HT1080 (cell line): ENCODE measurements at places on chromosomes 6 and 20. TPM values are rescaled to one million over a fixed set of nuclear protein-coding genes. Genes with fewer than 3 reads are reported as not detected.

DNA sequence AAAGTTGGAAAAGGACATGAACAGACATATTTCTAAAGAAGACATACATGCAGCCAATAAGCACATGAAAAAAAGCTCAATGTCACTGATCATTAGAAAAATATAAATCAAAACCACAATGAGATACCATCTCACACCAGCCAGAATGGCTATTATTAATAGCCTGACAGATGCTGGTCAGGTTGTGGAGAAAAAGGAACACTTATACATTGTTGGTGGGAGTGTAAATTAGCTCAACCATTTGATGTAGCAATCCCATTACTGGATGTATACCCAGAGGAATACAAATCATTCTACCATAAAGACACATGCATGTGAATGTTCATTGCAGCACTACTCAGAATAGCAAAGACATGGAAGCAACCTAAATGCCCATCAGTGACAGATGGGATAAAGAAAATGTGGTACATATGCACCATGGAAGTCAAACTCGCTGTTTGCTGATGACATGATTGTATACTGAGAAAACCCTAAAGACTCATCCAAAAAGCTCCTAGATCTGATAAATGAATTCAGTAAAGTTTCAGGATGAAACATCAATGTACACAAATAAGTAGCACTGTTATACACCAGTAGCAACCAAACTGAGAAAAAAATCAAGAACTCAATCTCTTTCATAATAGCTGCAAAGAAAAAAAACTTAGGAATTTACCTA, 196.8 kb downstream of the ADGB start:
- DNase-seq: no peak

DNA sequence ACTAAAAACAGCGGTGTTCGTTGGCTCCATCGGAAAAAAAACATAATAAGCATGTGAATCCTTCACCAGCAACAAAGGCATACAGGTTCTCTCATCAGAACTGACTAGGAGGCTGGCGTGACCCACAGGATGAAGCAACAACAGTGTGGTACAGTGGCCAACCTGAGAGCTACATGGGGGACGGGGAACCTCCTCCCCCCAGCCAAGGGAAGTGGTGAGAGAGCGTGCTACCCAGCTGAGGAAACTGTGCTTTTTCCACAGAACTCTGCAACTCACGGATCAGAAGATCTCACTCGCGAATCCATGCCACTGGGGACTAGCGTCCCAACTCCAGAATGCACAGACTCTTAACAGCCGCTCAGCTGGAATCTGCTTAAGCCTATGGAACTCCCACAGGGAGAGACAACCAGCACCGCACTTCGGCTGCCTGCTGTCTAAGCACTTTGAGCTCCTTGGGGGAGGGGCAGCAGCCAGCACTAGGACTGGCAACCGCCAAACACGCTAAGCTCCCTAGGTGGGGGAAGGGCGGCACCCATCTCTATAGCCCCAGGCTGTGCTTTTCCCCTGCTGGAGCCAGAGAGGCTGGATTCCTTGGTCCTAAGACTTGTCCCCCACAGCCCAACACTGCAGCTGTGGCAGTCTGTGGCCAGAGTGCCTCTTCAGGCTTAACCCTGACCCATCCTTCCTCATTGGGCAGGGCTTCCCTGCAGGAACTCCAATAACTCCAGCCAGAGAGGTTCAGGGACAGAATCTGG, 538.3 kb upstream of the BTBD3 start:
- no peak for DNase-seq

DNA sequence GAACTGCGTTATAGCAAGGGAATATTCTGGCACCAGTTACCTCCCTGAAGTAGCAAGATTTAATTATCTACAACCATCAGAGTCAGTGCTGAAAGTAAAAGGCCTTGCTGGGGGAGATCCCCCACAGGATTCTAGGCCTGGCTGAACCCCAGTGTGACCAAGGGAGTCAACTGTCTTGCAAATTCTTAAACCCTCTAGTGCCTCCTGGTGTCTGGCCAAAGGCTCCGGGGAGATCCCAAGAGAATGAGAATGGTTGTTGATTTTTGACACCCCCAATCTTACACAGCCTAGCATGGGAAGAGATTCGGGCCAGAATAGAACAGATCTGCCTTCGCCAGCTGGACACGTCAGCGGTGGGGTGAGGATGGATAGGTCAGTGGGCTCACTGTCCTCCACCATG, 179.4 kb downstream of the ERMARD start:
- DNase-seq: no peak

The CGAS gene
- 1.4 and 2.3 TPM in 2 replicates for total RNA-seq

The DEF6 gene
- 8.9 and 9.1 TPM in 2 replicates for total RNA-seq

The C20orf204 gene
- total RNA-seq: 0.42 and 0.50 TPM in 2 replicates
